ENCODE measurements at places on chromosomes 7 and 10.

GRCh38 chr10:106360870-106361269, 803.6 kb downstream of the SORCS1 start:
- DNase-seq = peak; percentile 92

GRCh38 chr10:132783940-132784865, 1.7 kb downstream of the NKX6-2 start:
- no peak for DNase-seq

GRCh38 chr10:75862935-75863334, 431.5 kb downstream of the LRMDA start:
- no peak for DNase-seq

DNA sequence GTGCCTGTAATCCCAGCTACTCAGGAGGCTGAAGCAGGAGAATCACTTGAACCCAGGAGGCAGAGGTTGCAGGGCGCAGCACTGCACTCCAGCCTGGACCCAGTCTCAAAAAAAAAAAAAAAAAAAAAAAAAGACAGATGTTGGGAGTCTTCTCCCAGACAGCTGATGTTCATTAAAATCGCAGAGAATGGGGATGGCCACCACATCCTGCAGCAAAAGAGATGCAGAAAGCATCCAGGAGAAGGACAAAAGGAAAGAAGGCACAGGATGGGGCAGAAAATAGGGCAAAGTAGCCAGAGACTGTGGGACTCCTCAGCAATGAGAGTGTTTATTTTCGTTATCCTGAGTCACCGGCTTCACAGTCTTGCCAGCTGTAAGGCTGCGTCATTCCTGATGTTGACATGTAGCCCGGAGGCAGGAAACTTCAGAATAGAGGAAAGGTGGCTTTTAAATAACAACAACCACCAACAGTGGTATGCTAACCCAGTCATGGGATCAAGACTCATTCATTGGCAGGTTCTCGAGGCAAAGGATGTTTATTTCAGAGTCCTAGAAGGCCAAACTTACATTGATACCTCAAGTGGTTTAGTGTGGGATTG, 149.5 kb upstream of the SVIL start:
- DNase-seq = peak; percentile 94

DNA sequence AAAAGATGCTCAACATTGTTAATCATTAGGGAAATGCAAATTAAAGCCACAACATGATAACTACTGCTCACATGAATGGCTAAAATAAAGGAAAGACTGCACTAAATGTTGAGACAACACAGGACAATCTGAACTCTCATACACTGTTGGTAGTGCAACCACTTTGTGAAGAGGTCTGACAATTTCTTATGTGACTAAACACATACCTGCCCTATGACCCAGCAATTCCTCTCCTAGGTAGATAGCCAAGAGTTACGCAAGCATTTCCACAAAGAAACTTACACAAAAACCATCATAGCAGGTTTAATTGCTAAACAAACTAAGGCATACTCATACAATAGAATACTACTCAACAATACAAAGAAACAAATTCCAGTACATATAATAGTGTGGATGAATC, 41.8 kb upstream of the HERPUD2 start:
- no peak for DNase-seq

GRCh38 chr10:132448248-132448731, 51.3 kb downstream of the PWWP2B start:
- no peak for DNase-seq

GRCh38 chr10:96431211-96431970, 72.6 kb upstream of the OPALIN start:
- DNase-seq = no peak

GRCh38 chr10:84398696-84399095, 70.3 kb downstream of the CCSER2 start:
- DNase-seq = no peak

DNA sequence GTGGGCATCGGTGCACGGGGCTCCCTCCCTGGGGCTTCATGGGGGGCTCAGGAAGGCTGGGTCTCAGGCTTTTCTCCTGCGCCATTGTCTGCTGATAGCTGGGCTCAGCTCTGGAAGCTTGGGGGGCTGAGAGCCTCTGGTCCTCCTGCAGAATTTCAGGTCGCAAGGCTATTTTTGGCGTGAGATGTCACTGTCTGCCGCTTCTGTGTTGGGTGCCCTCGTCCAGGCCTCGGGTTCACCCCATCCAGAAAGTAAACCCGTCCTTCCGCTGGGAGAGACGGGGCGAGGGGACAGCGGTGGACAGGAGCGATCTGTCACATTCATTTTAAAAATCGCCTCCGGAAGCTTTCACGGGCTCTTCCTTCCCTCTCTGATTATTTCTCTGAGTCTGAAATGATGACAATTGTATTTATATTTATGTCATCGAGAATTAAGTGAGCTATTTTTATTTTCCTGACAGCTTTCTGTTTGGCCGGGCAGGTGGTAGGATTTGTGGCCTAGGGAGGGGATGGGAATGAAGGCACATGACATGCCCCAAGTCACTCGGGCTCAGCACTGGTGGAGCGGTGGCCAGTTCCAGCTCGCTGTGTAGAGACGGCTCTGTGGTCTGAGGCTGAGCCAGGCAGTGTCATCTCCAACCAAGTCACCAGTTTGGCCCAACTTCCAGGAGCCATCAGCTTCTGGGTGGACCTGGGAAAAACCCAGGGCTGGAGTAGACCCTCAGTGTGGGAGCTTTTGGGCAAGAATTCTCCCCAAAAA, 40.7 kb upstream of the AP5Z1 start:
- DNase-seq = no peak

DNA sequence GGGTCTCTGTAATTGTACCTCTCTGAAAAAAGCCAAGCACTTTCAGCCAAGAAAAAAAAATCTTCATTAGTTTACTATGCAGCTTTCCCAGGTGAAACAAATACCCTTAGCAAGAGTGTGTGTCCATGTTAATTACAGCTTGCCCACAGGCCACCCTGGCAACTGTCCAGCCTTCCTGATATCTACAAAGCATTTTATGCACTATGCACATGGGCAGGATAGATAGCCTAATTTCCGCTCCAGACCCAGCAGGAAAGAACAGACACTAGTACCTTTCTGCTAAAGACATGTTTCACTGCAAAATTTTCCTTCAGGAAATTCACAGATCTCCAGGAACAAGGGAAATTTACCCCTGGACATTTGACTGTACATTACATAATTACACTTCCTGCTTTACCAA, 24.4 kb downstream of the CACNA2D1 start:
- no peak for DNase-seq

DNA sequence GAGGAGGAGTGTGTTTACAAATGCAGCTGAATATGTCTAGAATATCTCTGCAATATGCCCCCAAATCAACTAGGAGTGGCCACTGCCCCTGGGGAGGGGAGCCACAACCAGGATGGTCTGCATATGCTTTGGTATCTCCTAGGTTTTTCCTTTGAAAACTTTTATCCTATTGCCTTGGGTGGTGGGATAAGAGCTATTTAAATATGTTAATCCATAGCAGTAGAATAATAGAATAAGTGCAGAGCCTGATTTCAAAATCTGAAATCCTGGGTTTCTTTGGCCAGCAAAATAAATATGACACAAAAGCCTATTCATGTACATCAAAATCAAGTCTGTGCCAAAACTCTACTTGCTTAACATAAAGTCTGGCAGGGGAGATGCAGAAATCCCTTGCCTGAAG, 79.6 kb upstream of the FGFR2 start:
- DNase-seq = no peak

DNA sequence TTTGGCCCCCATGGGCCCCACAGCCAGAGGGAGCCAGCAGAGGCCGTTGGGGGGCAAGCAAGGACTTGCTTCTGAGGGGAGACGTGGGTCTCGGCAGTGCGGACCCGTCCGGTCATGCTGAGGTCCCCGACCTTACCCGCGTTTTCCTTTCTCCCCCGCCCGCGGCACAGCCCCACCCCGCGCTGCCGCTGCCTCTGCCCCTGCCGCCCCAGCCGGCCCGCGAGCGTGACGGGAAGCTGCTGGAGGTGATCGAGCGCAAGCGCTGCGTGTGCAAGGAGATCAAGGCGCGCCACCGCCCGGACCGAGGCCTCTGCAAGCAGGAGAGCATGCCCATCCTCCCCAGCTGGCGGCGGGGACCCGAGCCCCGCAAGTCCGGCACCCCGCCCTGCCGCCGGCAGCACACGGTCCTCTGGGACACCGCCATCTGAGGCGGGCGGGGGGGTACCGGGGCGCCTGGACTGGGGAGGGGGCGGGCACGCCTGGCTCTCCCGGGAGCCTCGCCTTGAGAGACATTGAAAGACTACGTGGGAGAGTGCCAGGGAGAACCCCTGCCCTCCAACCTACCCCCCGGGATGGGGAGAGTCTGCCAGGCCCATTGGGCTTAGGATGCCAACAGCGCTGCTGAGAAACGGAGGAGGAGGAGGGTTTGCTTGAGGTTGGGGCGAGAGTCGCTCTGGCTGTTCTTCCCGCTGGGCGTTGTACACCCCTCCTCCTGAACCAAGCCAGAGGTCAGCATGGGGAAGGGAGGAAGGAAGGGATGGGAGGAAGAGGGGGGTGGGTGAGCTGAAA, 9.9 kb downstream of the NYAP1 start:
- no peak for DNase-seq

GRCh38 chr7:153523320-153524015, 528.7 kb upstream of the DPP6 start:
- no peak for DNase-seq

DNA sequence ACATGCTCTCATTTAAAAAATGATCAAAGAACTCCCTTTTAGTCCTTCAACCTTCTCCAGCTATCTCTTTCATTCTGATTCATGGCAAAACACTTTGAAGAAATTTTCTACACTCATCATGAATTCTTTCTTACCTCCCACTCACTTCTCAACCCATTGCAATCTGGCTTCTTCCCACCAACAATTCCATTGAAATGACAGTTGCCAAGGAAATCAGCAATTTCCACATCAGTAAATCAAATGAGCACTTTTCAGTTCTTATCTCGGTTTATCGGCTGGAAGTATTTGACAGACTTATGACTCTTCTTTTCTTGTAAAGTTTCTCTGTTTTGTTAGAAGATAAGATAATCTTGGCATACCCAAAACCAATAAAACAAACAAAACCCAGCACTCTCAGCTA, 99.1 kb upstream of the CACNA2D1 start:
- DNase-seq = peak; percentile 82

GRCh38 chr10:122152544-122152943, 118.6 kb upstream of the BTBD16 start:
- peak; percentile 26 for DNase-seq

GRCh38 chr10:62386356-62387320, 12.5 kb downstream of the ZNF365 start:
- DNase-seq = peak; percentile 63

DNA sequence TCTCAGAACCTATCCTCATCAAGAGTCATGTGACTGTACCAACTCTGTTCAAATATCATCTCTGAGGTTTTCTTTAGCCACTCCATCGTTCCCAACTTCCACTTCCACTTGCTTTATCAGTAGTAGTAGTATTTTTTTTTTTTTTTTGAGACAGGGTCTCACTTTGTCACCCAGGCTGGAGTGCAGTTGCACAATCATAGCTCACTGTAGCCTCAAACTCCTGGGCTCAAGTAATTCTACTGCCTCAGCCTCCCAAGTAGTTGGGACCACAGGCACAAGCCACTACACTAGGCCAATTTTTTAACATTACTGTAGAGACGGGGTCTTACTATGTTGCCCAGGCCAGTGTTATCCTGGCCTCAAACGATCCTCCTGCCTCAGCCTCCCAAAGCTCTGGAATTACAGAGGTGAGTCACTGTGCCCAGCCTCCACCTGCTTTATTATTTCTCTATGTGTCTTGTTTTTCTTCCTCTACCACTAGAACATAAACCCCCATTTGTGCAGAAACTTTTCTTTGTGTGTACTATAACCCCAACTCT, 5.9 kb downstream of the NCAPG2 start:
- no peak for DNase-seq

- no peak for DNase-seq
Observed at GRCh38 chr7:88322151-88322550, 15.5 kb upstream of the STEAP4 start.

GRCh38 chr10:18210711-18211110, 70.5 kb downstream of the CACNB2 start:
- no peak for DNase-seq

DNA sequence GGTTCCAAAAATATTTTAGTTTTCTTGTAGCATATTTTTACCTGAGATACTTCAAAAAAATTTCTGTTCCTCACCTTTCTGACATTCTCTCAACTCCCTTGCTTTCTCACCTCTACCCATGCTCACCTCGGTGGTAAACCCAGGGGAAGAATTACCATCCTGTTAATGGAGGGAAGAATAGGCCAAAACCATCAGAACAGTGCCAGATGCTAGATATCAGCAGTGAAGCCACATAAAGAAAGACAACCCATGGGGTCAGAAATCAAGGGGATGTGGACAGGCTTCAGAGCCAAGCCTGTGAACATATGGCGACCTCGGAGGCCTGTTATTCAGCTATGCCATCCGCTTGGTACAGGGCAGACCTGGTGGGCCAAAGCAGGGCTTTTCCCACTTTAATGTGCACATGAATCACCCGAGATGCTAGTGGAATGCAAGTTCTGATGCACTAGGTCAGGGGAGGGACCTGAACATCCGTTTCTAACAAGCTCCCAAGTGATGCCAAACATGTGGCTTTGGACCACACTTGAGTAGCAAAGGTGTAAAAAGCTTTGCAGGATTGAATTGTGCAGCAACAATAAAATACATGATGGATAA, 125.5 kb downstream of the NPY start:
- no peak for DNase-seq

DNA sequence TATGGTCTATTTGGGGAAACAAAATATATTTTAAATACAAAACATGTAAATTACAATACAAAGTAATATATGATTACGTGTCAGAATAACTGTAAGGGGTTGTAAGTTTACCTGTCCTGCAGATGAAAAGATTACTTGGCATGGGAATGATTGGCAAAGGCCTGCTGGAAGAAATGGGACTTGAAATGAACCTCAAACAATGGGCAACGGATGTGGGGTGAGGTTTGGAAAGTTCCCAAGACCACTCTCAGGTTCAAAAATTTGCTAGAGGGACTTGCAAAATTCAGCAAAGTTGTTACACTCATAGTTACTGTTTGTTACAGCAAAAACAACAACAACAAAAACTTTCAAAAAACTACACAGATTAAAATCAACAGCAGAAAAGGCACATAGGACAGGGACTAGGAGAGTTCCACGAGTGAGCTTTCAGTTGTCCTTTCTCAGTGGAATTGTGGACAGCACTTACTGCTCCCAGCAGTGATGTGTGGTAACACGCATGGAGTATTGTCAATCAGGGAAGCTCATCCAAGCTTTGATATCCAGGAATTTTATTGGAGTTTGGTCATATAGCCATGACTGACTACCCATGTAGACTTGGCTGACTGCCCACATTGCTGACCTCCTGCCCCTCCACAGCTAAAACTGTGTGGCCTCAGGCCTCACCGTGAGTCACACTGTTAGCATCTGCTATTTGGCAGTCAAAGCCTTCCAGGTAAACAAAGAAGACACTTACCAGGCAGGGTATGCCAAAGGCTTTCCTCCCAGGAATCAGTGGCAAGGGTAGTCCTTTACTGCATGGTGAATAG, 43.8 kb downstream of the EXOC6 start:
- DNase-seq = peak; percentile 69

Data from fibroblast of skin of abdomen (primary cell).